CD4-positive, alpha-beta T cell treated with Interleukin-1 beta for 1 hour (primary cell): ENCODE measurements at places on chromosomes 12 and 14.
A peak's percentile ranks its signal among the peaks of the same experiment; 100 is the strongest.

DNA sequence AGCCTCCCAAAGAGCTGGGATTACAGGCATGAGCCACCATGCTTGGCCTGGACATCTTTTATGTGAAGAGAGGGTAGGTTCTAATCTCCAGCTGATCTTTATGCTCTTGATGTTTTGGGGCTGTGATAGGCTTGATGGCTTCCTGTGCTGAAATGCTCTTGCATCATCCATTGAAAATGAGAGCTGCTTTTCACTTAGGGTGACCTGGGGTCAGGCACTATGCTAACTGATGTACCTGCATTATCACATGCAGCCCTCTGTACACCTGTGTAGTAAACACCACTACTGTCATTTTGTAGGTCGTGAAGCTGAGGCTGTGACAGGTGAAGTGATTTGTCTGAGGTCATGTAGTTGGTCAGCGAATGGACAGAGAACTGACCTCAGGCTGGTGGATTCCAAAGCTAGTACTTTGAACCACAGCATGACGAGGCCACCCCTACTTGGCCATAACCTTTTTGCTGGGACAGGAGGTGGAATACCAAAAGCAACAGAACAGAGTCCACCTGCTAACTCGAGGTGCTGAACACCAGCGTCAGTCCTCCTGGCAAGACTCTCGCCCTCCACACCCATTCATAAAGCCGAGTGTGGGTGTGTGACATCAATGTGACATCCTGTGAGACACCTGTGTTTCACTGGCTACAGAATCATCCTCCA lies 69.1 kb downstream of the C12orf75 start:
- no peak for DNase-seq

- DNase-seq, result peak; percentile 71
Observed at GRCh38 chr12:68158432-68158831, 1.1 kb downstream of the IFNG start.

DNA sequence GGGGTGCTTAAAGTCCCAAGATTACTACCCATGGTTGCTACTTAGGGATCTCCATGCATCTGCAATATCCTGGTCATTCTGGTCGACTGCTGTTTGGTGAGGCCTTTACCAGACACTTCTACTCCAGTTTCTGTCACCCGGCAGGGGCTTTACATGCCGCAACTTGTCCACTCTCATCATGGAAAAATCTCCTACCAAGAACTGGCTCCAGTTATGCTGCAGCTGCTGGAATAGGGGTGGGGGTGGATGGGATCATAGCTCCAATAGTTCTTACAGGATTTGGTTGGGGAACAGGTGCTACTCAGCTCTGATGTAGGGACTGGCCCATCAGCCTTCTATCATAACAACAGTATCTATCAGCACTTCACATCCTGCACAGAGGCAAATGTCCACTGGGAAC lies 51.6 kb downstream of the SPTB start:
- no peak for DNase-seq

DNA sequence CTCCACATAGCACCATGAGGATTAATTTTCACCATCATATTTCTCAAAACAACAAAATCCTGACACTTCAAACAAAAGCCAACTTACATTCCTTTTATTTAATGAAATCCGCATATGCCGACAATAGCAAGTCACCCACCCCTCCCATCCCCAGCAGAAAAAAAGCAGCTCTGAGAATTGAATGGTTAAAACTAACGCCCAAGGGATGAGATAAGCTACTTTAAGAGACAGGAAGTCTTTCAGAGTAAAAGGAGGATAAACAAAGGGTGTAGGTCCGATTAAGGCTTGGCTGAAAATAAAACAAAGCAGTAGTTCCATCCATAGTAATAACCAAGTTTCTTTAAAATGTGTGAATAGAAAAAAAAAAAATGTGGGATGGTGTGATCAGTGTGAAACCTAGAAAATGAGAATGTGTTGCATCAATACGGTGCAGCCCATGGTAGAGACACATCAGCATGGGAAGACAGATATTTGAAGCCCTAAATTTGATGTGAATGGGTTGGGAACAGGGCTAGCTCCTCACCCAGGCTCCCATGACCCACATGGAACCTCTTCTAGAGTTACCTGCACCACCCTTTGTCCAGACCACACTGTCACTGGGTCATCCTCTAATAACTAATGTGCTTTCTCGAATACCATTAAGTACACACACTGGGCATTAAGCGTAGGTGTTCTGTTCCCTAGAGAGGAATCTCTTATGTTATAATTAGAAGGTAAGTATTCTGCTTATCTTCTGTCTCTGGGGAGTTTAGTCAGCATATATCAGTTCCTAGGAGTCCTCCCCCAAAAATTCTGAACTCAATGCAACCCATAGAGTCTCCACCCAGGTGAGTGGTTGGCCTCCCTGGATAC lies 31.7 kb downstream of the RTRAF start:
- no peak for DNase-seq

DNA sequence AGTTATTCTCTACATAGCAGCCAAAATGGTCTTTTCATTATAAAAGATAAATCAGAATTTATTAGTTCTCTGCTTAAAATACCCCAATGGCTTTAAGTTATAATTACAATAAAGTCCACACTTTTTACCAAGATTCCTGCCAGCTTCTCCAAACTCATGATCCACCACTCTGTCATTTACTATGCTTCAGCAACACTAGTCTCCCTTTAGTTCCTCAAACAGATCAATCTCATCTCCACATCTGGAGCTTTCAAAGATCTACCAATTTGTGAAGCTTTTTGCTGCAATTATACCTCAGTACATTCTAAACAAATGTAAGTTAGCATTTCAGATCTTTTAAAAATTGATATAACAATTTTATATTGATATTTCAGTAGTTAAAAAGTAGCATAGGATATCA lies 24.9 kb downstream of the CATSPERB start:
- DNase-seq, result no peak

DNA sequence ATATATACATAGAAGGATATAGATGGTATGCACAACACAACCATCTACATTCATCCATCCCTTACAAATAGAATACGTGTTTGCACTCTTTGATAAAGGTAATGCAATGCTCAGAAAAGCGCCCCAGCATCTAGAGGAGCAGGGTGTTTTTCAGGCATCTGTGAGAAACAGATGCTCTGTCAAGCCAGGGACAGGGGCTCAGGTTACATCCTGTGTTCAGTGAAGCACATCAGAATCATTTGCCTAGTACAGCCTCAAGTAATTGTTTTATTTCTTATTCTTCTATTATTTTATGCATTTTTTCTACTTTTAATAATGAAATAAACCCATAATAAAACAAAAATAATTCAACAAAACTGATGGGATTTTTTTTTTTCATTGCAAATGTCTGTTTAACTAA lies 50.5 kb upstream of the HIF1A start:
- no peak for DNase-seq

DNA sequence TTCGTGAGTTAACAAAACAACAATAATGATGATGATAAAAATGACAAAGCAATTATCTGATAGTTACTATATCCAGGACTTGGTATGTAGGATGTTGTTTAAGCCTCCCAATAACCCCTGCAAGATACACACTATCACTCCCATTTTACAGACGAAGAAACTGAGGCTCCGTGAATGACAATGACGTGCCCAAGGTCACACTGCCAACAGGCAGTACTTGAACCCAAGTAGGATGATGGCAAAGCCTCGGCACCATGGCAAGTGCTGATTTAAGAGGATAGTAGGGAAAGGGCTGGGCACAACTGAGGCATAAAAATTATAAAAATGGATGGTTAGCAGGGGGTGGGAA lies 226.8 kb upstream of the LHX5 start:
- DNase-seq, result no peak

DNA sequence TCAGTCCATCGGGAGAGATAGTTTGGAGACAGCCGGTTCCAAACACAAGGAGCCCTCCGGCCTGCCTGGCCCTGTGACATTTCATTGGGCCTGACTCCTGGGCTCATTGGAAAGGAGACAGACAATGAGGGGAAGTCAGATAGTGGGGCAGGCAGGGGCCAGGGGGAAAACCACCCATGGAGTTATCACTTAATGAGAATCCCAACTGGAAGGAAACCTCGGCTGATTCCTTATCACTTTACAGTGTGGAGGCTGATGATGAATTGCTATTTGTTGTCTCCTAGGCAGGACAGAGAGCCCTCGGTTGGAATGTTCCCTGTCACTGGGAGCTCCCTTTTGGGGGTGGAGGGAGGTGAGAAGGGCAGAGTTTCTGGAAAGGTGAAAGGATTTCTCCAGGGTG lies 44.4 kb downstream of the TBX5 start:
- no peak for DNase-seq

GRCh38 chr14:66575014-66575413 lies 67.1 kb downstream of the GPHN start:
- no peak for DNase-seq

GRCh38 chr14:72783741-72784140 lies 110.2 kb downstream of the DPF3 start:
- DNase-seq, result no peak

GRCh38 chr12:108447168-108447832 lies 67.8 kb upstream of the FICD start:
- DNase-seq, result no peak

GRCh38 chr14:74964787-74965485 lies 9.5 kb upstream of the PGF start:
- no peak for DNase-seq

GRCh38 chr14:70934502-70935134 lies 27.4 kb downstream of the PCNX1 start:
- DNase-seq, result no peak
